Dermis microvascular lymphatic vessel endothelial cell (primary cell): ENCODE measurements at places on chromosomes 16 and 17.
A peak's percentile ranks its signal among the peaks of the same experiment; 100 is the strongest.

DNA sequence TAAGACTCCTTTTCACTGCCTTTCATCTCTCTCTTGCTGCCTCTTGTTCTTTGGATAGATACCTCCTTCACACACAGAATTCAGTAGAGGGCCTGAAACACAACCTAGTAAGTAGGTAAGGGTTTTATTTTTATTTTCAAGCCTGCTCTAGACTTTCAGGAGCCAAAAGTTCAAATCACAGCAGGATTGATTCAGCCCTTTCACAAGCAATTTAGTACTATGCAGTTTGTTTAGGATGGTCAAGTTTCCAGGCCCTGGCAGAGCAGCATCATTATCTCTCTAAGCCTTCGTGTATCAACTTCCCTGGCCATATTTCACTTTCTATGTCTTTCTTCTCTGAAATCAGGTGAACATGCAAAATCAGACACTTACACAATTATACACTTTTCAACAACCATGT is 148.8 kb upstream of the CORO6 start:
- no peak for DNase-seq

DNA sequence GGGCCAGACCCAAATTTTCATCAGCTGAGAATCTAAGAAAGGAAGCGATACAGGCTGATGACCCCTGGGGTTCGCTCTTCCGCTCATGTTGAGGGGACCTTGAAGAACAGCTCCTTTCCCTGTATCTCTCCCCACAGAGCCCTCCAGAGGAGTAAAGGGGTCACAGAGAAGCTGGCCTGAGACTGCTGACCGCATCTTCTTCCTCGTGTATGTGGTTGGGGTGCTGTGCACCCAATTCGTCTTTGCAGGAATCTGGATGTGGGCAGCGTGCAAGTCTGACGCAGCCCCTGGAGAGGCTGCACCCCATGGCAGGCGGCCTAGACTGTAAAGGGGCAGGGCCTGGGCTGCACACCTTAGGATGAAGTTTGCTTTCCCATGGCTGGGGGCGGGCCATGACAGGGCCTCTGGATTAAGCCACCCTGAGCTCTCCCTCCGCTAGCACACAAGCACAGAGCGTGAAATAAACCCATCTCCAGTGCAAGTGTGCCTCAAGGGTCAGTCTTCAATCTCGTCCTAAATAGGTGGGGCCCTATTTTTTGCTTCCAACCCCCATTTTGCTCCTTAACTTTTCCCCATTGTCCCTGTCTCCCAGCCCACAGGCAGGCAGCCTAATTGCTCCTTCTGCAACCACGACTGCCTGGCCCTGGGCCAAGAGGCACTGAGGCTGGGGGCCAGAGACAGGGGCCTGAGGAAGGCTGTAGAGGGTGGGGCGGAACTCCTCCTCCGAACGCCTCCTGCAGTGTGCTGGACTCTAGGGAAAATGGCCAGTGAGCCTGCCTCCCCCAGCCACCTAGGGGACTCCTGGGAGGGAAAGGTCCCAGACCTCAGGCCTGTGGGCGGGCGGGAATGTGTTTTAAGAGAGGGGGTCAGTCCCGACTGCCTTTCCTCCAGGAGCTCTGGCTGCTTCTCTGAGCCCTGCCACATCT is 3.6 kb downstream of the ZACN start:
- no peak for DNase-seq

DNA sequence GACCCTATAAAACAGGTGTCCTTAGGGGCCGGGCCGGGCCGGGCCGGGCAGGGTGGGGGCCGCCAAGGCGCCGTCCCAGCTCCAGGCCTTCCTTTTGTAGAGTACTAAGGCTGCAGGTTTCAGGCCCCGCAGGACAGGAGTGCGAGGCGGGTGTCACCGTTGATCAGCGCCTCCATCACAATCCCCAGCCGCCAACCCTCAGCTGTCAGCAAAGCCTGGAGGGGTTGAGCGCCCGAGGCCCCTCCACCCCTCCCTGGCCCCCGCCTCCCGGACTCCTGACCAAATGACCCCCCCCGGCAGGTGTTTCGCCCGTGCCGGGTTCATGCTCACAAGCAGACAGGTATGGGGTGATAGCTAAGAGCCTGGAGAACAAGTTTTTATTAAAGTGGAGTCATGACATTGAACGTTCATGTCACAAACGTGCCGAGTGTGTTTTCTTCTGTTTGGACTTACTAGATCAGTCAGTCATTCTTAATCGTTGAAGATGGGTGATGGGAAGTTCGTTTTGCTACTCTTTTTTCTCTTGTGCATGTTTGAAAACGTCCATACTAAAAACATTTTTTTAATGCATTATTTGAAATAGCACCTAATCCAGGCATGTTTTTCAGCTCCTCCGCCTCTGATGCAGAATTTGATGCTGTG is 534 bp downstream of the ARL2BP start:
- no peak for DNase-seq

GRCh38 chr17:79532107-79532790 is 78.6 kb downstream of the RBFOX3 start:
- DNase-seq, result no peak

DNA sequence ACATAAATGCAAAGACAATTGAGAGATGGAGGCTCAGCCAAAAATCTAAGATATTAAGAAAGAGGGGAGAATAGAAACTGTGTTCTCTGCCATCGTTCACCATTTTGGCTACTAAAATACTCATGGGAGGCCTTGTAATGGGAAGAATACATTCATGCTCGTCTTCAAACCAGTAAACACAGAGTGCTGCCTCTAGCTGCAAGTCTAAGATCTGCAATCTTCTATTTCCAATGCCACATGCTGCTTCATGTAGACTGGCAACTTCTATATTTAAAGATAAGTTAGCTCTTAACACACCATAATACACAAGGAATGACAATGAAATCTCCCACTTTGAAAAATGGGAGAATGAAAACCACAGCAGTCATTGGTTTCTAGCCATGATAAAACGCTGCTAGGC is 387.3 kb downstream of the HS3ST3B1 start:
- no peak for DNase-seq

DNA sequence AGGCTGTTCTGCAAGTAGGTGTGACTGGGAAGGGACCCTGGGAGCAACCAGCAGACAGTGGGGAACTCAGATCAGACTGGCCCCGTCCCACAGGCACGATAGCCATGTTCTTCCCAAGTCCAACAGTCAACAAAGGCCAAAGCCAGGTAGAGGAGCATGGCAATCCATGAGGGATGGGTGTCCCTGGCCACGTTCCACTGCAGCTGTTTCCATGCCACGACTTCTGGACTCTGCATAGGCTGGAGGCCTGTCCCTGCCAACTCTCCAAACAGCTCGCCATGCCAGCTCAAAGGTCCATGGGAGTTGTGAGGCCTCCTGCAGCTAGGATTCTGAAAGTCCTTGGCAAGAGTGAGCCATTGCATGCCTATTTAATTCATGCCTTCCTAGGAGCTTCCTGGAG is 459.8 kb downstream of the CDH8 start:
- no peak for DNase-seq

DNA sequence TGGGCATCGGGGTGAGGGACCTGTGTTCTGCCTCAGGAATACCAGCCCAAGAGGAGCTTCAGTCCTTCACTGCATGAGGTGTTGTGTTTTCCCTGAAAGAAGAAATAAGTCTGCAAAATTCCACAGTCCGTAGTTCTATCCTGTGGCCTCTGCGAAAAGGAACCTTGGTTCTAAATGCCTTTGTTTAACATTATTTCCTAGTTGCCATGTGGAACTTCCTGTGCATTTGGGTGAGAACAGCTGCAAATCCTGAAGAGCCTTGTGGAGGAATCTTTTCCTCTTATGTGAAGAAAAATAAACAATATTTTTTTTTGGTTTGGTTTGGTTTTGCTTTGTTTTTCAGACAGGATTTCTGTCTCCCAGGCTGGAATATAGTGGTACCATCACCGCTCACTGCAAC is 9.8 kb downstream of the PSKH1 start:
- DNase-seq, result peak; percentile 87

- peak; percentile 11 for DNase-seq
These were observed 19.5 kb upstream of the SCNN1B start for GRCh38 chr16:23282568-23282967.

DNA sequence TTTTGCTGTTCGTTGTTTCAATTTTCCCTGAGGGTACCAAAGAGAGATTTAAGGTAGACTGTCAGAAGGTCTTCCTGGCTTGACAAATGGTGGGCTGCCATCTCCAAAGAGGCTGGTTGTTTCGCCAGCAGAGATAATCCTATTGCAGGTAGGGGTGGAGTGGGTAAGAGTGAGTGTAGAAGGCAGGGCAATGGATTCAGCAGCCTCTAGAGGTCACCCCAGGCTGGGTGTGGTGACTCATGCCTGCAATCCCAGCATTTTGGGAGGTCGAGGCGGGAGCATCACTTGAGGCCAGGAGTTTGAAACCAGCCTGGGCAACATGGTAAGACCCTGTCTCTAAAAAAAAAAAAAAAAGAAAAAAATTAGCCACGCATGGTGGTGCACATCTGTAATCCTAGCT is 34.6 kb downstream of the DCAKD start:
- peak; percentile 14 for DNase-seq

GRCh38 chr17:31155208-31155810 is 60.5 kb downstream of the NF1 start:
- DNase-seq, result no peak

DNA sequence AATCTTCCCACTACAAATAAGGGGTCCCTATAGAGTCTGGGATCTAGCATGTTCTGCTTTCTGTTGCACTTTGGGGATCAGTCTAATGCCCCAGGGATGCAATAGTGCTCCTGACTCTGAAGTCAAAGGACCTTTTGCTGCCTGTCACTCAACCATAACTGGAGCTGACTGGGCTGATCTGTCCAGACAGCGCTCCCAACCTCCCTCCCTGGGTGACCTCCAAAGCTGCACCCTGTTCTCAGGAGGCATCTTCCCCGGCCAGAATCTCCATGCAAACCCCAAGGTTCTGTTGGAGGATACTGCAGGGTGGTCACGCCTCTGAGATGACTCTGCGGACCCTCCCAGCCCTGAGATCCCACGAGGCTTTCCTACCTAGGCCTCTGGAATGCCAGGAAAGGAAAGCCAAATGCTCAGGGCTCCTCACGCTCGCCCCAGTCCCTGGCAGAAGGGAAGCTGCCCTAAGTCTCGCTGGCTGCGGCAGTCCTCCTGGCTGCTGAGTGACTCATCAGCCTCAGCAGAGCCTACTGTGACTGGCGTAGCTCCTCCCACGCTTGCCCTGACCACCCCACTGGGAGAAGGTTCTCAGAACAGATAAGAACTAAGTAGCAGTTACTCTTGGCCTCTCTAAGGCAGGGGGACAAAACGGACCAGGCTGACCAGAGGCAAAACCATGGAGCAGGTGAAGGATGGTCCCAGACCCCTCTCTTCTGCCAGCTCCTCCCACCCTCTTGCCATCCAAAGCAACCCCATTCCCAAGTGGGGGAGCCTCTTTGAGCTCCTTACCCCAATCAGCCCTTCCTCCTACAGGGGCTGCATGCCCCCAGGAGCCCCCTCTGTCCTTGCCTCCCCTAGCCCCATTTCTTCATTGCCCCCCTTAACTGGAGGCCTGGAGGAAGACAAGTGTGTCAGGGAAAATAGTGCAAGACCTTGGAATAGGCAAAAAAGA is 124.1 kb upstream of the TNRC6C start:
- peak; percentile 74 for DNase-seq

DNA sequence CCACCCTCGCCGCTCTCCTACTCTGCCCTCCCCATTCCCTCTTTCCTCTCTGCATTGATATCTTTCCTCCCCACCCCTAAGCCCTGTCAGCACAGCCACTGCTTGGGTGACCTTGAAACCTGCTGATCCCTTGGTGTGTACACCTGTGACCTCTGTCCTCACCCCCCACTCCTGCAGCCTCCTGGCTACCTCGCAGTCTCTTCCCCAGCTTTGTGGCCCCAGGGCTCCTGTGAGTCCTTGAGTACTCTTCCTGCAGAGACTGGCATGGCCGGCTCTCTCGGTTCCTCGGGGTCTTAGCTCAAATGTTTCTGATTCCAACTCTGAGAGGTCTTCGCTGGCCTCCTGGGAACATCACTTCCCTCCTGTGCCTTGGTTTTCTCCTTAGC is 31.7 kb downstream of the ADCY7 start:
- DNase-seq, result no peak

GRCh38 chr17:1916316-1916715 is 86.5 kb downstream of the RPA1 start:
- DNase-seq, result no peak

DNA sequence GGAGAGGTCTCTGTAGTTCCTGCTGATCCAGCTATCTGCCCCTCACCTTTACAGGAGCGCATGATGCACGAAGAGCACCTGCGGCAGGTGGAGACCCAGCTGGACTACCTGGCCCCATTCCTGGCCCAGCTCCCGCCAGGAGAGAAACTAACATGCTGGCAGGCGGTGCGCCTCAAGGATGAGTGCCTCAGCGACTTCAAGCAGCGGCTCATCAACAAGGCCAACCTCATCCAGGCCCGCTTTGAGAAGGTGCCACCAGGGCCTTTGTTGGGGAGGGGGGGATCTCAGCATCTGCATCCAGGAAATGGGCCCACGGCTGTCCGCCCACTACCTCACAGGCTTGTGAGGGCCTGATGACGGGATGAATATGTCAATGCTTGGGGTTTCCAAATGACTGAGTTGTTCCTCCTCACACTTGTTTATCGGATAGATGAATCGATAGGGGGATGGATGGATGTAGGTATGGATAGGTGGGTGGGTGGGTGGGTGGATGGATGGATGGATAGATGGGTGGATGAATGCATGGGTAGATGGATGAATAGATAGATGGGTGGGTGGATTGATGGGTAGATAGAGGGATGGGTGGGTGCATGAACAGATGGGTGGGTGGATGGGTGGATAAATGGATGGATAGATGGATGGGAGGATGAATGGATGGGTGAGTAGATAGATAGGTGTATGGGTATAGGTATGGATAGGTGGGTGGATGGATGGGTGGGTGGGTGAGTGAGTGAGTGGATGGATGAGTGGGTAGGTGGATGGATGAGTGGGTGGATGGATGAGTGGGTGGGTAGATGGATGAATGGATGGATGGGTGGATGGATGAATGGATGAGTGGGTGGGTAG is 7.0 kb upstream of the KATNB1 start:
- DNase-seq, result no peak

GRCh38 chr17:68963958-68964357 is 8.8 kb upstream of the ABCA8 start:
- DNase-seq, result no peak

DNA sequence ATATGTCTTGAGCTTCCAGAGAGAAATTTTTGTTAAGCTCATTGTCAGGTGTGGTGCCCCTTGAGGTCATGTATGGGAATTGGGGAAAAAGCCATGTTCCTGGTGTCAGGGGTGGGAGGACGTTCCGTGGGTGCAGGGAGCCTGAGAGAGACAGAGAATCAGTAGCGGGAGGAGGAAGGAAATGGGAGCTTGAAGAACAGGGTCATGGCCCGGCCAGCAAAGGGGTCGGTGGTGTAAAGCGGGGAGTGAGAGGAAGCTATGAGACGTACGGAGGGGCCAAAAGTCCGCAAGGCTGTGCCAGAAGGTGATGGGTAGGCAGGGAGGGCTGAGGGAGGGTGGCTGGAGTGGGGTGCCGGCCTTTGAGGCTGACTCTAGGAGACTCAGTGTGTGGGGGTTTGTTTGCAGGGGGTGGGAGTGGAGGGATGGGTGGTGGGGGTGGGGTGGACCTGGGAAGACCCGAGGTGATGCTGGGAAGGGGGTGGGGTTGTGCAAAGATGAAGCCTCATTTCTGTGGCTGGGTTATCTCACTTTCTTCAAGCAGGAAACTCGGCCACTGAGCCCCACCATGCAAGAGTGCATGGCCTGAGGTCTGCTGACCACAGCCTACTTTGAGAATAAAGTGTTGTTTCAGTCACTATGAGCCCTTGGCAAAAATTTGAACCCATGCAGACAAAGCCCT is 63.6 kb downstream of the PLCG2 start:
- DNase-seq, result no peak

GRCh38 chr16:31710880-31711279 is 162.7 kb upstream of the ZNF267 start:
- DNase-seq, result no peak
